ENCODE measurements at places on chromosomes 12 and 14. TPM values are rescaled to one million over a fixed set of nuclear protein-coding genes. Genes with fewer than 3 reads are reported as not detected.

The TCL1A gene
- total RNA-seq: 0.34 TPM

The HOXC5 gene
- total RNA-seq: 0.17 TPM

The KLRC3 gene
- not detected for total RNA-seq

The LIN7A gene
- total RNA-seq: 32.5 TPM

The JAG2 gene
- total RNA-seq: 30.4 TPM

The KITLG gene
- 72.7 TPM for total RNA-seq

The LMNTD1 gene
- 5.8 TPM for total RNA-seq

The VSIG10 gene
- total RNA-seq: 74.4 TPM

The CISTR gene
- not detected for total RNA-seq

The SERPINA4 gene
- total RNA-seq: not detected

Data from upper lobe of left lung (tissue), 6 donors.